Stimulated activated CD8-positive, alpha-beta memory T cell treated with anti-CD3 and anti-CD28 coated beads, Interleukin-12 subunit alpha, Interleukin-12 subunit beta, amount 100 ng/mL, for 1 hour (primary cell): ENCODE measurements at places on chromosomes 4 and X.

- no peak for DNase-seq
Measured at GRCh38 chr4:6011271-6011671, 7.0 kb downstream of the C4orf50 start.

GRCh38 chr4:52256522-52256921 lies 205.4 kb downstream of the SPATA18 start:
- DNase-seq = no peak

DNA sequence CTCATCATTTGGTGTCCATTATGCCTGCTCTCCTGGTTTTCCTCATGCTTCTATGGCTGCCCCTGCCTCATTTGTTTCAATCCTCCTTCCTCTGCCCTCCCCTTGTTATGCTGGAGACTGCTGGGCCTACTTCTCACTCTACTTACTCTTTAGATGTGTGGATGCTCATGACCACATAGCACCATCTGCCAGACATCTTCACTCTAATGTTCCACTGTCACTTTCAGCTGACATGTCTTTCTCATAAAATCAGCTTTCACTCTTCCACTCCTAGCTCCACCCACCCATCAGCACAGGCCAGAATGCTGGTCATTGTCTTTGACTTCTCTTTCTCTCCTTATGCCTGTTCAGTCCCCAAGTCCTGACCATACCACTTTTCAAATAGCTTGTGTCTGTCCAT lies 86.8 kb downstream of the REPS2 start:
- DNase-seq = no peak

DNA sequence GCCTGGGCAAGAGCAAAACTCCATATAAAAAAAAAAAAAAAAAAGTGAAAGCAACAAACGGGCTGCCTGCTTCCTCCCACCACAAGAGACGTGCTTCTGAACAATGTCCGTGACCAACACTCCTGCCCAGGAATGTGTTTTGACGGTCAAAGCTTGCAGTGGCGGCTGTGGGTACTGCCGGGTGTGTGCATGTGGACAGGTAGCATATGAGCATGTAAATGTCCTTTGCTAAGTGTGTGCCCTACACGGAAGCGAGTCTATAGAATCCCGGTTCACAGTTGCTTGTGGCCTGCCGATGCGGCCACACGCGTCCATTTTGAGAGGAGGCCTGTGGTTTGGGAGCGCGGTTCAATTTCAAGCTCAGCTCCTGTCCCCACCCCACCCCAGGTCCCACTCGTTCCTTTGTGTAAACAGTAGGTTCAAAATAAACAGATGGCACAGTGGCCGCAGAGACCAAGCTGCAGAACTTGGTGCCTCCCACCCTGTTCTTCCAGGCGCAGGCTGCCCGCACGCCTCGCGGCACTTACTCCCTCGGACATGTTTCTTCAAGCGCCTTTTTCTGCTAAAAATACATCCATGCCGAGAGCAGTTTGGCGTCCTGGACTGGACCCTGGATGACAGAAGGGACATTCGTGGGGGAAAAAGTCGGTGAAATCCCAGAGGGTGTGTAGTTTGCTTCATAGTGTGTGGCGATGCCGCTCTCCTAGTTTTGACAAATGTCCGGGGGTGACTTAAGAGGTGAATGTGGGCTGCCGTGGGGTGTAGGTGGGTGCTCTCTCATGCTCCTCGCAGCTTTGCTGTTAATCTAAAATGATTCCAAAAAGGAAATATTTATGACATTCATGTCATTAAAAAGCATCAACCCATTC lies 11.5 kb upstream of the NKX1-1 start:
- DNase-seq = no peak

DNA sequence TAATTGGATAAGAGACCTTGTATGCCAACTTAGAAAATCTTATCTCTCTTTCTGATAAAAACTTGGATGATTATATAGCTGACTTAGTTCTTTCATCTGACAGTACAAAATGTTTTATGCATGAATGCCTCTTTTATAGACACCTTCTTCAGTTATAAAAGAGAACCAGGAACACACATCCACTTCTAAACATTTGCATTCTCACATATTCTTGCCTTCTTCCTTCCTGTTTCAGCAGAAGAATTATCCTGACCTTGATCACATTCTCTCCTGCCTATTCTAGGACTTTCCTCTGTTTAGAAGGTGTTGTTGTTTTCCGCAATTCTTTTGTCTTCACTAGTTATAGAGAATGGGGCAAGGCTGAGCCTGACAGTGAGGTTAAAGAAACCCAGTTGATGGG lies 80.9 kb downstream of the LARP7 start:
- no peak for DNase-seq

DNA sequence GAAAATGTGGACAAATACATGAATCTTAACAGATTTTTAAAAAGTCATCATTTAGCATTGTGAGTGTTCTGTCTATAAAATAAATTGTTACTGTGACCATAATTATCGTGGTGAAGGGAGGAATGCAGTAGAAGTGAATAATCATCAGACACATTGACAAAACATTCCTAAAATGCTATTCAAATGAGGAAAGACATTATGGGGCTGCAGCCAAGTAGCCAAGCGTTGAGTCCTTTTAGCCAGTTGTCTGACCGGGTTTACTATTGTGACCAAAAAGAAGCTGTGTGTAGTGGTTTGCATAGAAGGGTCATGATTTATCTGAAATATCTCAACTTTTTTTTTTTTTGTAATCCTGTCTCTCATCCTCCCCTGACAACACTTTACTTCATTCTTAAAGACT lies 19.5 kb downstream of the WWC2 start:
- no peak for DNase-seq

GRCh38 chrX:313546-313945 lies 5.0 kb downstream of the GTPBP6 start:
- DNase-seq = no peak
